Spinal cord (tissue), 10 donors: ENCODE measurements at places on chromosomes 3 and 15. TPM values are rescaled to one million over a fixed set of nuclear protein-coding genes. Genes with fewer than 3 reads are reported as not detected.
A peak's percentile ranks its signal among the peaks of the same experiment; 100 is the strongest.

DNA sequence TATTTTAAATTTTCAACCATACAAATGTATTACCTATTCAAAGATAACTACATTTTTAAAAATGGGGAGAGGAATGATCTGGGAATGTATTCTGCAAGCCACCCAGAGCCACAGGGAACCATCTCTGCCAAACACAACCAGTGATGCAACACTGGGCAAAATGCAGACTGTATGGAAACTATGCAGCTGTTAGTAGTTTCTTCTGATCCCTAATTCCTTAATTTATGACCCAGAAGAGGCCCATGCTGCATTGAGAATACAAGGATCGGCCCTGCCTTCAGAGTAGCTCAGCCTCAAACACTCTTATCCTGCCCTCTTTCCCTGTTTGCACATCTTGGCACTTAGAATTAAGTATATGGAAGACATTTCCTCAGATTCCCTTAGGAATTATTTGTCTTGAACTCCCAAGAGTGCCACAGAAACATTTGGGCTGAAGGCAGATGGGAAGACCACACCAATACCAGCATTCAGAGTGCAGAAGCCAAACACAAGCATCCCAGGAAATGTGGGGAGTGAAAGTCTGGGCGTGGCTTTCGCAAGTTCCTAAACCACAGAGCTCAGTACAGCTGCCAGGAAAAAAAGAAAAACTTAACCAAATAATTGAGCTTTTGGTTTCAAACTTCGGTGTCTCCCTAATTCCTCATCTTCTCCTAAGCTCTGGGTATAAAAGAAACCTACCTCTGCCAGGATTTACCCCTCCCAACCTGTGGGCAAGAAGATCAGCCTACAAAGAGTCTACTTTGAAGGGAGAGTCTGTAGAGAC lies 5.3 kb downstream of the SNUPN start:
- no peak for DNase-seq

- no peak for DNase-seq
These were observed 9.2 kb upstream of the TGFBR2 start for GRCh38 chr3:30597131-30597768.

Gene ZIC1
- total RNA-seq, result 514 TPM

Gene ABI3BP
- 49.5 TPM for total RNA-seq

Gene RBSN
- 40.4 TPM for total RNA-seq

GRCh38 chr3:97917813-97918536 lies 54.3 kb downstream of the RIOX2 start:
- DNase-seq, result no peak

DNA sequence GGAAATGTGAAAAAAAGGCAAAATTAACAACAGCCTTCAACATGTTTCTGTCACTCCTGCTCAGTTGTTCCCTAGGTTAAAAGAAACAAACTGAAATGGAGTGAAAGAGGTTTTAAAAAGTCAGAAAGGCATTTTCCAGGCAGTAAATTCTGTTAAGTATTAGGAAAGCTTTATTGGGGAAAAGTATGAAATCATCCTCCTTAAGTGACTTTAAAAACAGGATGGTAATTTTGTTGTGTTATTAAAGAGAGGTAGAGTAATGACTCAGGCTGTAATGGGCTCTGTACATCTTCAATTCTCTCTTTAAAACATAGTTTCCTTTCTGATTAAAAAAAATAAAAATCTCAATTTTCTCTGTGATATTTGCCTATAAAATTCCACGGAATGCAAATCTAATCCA lies 81.1 kb downstream of the OTOL1 start:
- no peak for DNase-seq

Gene BRK1
- 128 TPM for total RNA-seq

GRCh38 chr3:46566040-46566641 lies at the start of gene LRRC2:
LRRC2 (minus strand) TSS chr3:46566302; CDS start chr3:46551591, 14,711 bp downstream.
- DNase-seq, result peak; percentile 81

DNA sequence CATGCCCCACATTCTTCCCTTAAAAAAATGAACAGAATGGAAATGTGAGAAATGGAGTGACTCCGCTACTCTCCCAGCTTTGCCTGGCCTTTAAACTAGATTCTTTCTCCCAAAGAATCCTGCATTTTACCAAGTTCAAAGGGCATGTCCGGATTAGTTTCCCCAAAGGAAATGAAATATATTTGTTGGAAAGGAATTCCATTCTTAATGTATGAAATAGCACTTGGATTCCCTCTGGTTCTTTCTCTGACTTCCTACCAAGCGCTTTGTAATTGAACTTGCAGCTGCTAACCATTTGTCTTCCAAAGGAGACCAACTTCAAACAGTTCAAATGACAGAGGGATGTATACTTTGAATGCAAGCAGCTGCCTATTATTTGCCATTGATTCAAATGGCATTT lies 18.9 kb downstream of the MAP2K1 start:
- DNase-seq, result no peak

GRCh38 chr3:55300701-55301100 lies 186.4 kb downstream of the WNT5A start:
- no peak for DNase-seq

DNA sequence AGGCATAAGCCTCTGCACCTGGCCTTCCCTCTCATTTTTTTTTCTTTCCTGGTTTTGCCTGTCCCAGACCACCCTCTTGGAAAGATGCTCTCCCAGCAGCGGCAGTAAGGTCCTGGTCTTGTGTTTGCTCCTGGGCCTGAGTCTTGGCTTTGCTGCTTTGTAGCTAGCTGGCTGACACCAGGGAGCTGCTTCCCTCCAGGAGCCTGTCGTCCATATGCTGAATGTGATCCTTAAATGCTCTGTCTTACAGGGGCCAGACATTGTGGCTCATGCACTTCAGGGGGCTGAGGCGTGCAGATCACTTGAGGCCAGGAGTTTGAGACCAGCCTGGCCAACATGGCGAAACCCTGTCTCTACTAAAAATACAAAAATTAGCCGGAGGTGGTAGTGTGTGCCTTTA lies 17.2 kb downstream of the FLNB start:
- no peak for DNase-seq

Gene NPHP3
- total RNA-seq, result 34.3 TPM

GRCh38 chr15:25691544-25692430 lies 171.3 kb downstream of the ATP10A start:
- DNase-seq, result no peak

DNA sequence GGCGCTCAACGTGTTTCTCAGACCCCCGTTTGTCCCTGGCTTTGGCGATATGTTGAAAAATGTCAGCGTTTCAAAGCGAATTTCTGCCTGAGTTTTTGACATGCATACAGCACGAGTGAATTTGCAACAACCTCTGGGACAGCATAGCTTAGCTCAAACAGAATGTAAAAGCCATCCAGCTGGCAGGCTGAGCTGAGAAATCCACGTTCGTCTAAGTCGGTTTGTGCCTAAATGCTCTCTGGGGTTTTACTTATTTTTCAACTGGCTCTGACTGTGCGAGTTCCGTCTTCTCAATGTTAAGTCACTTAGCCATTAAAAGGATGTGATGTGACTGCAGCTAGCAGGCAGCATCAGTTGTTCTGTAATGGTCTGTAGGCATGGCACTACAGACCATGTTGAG lies 243.5 kb upstream of the SLCO3A1 start:
- DNase-seq, result no peak

DNA sequence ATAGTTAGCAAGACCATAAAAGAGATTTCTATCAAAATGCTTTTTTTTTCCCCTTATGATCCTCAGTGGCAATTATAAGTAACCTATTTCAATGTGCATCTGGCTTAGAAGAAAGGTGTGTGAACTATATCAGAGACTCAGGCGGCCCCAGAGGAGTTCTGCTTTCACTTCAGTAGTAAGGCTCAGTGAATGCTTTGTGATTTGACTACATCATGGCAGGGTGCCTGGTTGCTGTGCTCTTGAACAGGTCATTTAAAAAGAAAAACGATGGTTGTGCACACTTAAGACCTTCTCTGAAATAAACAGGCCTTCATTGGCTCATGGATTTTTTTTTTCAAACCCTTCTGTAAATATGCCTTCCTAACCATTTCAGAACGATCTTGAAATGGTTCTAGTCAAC lies 400.4 kb upstream of the RARB start:
- DNase-seq, result no peak

Gene IMPG2
- total RNA-seq, result 3.1 TPM

Gene THRB
- 7.5 TPM for total RNA-seq

Gene ADAMTS9
- 74.5 TPM for total RNA-seq

Gene MORF4L1
- 468 TPM for total RNA-seq

- DNase-seq, result no peak
These were observed 87.8 kb downstream of the NCEH1 start for GRCh38 chr3:172622916-172623700.

DNA sequence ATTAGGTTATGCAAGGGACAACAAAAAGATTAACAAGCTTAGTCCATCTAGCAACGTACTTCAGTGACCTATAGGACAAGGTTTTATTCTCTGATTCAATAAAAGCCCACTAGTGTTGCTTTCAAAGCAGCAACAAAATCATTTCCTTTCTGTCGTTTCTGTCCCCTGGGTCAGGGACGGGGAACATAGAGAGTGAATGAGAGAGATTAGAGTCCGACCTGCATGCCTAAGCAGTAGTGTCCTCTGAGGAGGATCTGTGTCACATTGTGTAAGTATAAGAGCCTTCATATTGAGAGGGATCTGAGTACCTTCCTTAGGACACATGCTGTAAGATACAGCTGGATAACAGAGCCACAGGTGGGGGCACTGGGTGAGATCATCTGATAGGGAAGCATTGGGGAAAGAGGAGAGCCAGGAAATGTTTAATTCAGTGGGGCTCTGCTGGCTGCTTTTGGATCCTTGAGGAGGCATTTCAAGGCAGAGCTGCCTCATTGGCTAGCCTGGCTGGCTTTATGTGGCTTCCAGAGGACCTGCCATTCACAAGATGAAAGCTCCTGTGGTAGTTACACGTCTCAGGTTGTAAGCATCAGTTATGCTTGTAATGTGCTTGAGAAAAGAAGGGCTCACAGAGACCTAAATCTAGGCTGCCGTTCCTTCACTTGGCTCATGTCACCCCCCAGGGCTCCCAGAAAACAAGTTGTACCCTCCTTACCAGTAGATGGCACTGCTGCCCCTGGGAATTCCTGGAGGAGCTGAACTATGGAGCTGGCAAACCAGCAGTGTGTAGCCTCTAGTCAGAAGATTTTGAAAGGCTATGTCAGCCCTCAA lies 2.7 kb downstream of the TMEM108 start:
- DNase-seq, result peak; percentile 88

Gene MINDY4B
- total RNA-seq, result not detected

DNA sequence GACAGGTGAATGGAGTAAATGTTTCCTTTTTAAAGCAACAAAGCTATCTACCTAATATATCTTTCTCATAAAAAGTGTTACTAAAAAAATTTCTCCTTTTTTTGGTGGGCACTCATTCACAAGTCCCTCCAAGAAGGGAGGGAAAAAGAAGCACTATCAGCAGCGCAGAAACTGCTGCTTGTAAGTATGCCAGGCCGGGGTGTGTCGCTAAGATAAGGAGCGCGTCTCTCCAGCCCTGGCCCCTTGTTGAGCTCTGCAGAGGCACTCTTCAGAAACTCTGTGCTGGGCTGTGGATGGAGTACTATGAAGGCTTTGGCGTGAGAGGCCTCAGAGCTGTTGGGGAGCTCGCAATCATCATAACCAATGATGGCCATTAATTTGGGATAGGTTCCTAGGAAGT lies 49.1 kb downstream of the ZDHHC3 start:
- DNase-seq, result no peak

DNA sequence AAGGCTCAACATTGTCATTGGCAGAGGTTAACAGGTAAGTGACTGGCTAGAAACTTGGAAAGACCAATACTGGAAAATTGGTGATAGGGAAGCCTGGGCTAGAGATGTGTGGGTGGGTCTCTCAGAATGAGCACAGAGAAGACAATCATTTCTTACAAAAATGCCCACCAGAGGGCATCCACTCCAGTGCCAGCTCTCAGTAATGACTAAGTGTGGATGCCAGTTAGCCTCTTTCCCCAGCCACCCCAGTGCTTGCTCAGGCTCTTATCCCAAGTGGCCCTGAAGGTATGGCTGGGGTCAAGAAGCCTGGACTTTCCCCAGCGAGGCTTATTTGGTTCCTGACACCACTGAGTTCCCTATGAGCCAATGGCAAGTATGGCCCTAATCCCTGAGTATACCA lies 115.9 kb upstream of the ST8SIA2 start:
- peak; percentile 20 for DNase-seq

DNA sequence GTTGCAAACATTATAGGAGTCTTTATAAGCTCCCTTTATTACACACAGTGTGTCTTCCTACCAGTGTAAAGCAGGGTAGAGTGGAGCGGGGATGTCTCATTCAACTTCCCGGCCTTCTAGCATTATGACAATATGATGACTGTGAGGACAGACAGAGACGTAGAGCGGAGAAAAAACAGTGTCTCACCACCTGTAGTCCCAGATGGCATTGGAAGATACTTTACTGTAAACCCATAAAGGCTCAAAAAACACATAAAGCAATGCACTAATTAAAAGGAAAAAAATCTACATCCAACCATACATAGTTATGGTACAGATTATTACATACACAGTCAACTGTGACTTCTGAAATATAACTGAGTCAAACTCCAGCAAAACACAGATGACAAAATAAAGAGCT lies 383.7 kb downstream of the MAGI1 start:
- peak; percentile 83 for DNase-seq

Gene CLDN1
- 11.4 TPM for total RNA-seq

Gene MKRN3
- 7.4 TPM for total RNA-seq

DNA sequence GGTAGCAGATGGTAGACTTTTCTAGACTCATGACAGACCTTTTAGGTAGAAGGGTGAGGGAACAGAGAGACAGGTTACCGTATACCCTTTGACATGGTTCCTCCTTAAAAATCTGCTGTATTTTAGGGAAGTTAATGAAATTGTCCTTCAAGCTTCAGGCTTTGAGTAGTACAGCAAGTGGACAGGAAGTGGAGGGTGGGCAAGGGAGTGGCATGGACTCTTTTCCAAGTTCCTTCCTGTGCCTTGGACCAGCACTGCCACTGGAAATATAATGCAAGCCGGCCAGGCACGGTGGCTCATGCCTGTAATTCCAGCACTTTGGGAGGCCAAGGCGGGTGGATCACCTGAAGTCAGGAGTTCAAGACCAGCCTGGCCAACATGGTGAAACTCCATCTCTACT lies 156.1 kb upstream of the LRRFIP2 start:
- no peak for DNase-seq

DNA sequence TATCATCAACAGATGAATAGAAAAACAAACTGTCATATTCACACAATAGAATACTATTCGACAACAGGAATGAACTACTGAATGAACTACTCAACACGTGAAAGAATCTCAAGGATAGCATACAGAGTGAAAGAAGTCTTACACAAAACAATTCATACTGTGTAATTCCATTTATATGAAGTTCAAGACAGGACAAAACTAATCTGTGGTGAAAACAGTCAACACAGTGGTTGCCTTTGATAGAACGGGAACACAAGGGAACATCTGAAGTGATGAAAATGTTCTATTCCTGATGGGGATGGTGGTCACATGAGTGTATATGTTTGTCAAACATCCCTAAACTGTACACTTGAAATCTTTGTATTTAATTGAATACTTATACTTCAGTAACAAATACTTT lies 2.6 kb upstream of the SUSD5 start:
- no peak for DNase-seq

Gene GABRA5
- total RNA-seq, result 7.9 TPM

- DNase-seq, result no peak
These were observed 30.9 kb upstream of the RARB start for GRCh38 chr3:25397150-25397549.
